CD4-positive, alpha-beta T cell treated with Interleukin-17A for 4 hours (primary cell): ENCODE measurements at places on chromosomes 3 and 15.

DNA sequence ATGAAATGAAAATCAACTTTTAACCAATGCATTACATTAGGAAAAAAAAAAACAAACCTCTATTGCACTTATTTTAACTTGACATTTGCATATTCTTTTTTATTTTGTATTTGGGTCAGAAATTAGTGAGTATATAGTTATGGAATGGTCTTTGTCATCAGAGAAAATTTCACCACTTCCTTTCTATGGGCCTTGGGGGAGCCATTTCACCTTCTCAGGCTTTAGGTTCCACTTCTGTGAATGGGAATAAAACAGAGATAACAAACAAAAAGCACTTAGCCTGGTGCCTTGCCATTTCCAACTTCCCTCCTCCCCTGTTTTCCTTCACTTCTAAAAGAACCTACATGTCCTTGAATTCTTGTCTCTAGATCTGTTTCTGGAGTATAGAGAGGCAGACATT, 168.0 kb upstream of the STT3B start:
- DNase-seq = no peak

- DNase-seq = no peak
These were observed 315.2 kb downstream of the CLSTN2 start for GRCh38 chr3:140250010-140250855.

GRCh38 chr3:108183181-108183580, 39.0 kb downstream of the IFT57 start:
- DNase-seq = no peak

GRCh38 chr15:62899090-62899493, 143.5 kb upstream of the TPM1 start:
- no peak for DNase-seq

- no peak for DNase-seq
These were observed 23.9 kb upstream of the AP4E1 start for GRCh38 chr15:50884540-50884939.
